Fibroblast of skin of left biceps (primary cell): ENCODE measurements at places on chromosomes 16 and 17.
A peak's percentile ranks its signal among the peaks of the same experiment; 100 is the strongest.

GRCh38 chr17:37792787-37793186 is 47.9 kb upstream of the HNF1B start:
- DNase-seq: no peak

- no peak for DNase-seq
These were observed 17.7 kb downstream of the NLRC5 start for GRCh38 chr16:57007050-57007449.

GRCh38 chr17:73203788-73204479 is 11.1 kb downstream of the COG1 start:
- DNase-seq: no peak

DNA sequence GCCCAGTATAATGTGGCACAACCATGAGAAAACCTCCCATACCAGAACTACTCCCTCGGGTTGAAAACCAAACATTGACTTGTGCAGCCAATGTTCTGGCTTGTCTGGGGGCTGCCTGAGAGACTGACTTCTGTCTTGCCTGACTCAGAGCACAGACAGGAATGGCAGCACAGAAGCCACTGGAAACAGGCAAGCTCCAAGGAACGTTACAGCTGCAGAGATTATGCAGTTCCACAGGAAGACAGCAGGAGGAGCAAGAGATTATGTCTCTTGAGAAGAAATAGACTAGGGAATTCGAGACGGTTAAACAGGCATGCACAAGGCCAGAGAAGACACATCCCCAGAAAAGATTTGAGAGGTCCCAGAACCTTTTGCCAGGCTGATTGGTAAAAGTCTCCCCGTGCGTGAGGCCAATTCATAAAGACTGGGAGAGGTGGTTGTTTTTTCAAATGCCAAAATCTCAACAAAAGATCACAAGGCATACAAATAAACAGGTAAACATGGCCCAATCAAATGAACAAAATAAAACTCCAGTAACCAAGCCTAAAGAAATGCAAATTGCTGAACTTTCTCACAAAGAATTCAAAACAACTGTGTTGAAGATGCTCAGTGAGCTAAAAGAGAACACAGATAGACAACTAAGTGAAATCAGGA is 90.6 kb upstream of the CDH5 start:
- peak; percentile 39 for DNase-seq

DNA sequence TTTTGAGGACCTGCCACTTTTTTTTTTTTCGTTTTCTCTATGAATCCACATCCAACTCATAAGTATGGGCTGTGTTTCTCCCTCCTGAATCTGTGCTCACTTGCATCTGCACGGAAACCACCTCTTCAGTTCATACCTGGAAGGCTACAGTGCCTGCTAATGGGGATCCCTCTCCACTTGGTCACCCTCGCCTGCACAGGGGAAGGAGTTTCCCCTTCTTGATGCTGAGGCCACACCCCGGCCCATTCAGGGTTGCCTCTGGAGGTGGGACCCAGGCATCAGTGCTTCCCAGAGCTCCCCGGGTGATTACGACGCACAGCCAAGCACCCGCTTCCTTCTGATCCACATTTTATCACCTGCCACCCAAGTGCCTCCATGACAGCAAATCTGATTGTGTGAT is 85.9 kb upstream of the TBC1D3K start:
- no peak for DNase-seq

DNA sequence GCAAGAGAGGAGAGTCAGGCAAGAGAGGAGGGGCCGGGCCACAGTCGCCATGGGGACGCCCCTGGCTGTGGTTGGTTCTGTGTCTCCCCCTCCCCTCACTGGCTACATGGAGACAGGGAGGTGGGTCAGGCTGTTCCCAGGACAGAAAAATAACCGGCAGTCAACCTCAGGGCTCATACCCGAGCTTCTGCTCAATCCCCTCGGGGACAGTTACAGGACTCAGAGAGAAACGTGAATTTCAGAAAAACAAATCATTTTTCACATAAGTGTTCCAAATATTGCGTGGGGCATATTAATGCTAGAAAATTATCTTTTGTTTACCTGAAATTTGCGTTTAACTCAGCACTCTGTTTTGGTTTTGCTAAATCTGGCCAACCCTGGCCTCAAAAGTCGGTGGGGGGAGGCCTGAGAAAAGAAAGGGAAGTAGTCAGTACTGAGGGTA is 22.2 kb upstream of the CPSF4L start:
- no peak for DNase-seq

DNA sequence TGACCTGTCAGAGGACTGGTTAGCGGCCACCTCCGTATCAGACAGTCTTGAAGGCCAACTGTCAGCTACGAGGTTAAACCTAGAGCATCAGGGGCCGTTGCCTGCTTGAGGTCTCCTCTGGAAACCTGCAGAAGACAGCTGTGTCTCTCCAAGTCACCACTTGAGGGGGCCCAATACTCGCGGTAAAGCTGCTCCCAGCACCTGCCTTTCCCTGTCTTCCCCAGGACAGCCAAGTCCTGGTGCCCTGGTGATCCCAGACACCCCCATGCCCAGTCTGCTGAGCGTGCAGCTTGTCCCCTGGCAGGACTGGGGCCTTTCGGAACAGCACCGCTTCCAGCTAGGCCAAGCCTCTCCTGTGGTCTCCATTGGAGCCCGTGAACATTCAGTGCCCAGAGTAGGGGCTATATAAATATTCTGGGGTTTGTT is 80.1 kb downstream of the DNAH17 start:
- DNase-seq: peak; percentile 28

DNA sequence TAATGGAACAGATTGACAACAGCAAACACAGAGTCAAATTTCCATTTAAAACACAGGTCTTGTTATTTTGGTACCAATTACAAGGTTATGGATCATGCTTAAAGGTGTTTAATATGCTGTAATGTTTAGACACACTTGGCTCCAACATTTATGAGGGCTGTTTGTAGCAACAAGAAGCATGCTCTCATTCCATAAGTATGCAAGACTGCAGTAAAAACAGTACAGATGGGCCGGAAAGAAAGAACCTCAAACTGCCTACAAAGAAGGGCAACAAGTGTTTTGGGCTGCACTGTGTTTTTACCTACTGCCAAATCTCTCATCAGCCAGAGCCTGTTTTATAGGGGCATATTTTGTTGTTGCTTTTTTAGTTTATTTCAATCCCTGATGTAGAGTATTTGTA is 100.5 kb upstream of the HS3ST3A1 start:
- DNase-seq: no peak

DNA sequence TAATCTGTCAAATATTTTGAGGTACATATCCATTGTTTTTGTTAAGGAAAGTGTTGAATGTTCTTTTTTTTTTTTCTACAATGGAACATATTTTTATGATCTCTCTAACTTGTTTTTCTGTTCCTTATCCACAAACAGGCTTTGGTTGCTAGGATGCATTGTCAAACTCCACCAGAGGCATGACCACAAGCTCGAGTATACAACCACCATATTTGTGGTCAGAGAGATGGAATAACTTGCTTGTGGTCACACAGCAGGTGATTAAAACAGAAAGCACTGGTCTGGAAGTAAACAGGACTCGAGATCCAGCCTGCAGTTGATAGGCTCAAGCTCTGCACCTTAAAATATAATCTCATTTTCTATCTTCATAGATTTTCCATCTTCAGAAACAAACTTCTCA is 105.8 kb upstream of the ADAMTS18 start:
- DNase-seq: peak; percentile 29

GRCh38 chr16:27231692-27232060 is 28.4 kb downstream of the KDM8 start:
- DNase-seq: no peak

DNA sequence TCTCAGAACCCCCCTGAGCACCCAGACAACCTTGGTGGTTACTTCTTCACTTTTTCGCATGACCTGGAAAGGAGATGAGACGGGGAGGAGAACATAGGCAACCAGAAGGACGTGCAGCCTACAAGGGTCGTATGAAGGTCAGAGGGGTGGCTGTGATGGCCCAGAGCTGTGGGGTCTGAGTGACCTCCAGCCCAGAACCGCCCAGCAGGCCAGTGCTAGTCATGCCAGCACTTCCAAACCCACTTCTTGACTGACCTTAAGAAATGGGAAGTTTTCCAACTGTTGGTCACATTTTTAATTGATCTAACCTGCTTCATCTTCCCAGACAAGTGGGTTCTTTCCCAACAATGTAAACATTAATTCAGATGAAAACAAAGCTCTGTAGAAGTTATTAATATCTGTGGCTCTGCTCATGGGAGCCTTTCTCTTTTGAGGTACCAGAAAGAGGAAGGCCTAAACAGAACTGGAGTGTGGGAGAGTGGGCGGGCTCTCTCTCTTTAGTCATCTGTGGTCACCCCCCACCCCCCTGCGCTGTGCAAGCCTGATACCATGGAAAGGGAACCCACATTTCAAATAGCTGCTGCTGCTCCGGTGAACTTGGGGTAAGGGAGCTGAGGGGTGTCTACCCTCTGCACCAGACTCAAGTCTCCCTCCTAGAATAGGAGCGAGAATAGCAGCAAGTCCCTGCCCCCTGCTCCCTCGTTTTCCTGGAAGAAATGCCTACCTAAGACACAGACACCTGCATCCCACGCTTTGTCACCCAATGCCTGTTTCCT is 101.6 kb downstream of the RAB11FIP4 start:
- DNase-seq: no peak

DNA sequence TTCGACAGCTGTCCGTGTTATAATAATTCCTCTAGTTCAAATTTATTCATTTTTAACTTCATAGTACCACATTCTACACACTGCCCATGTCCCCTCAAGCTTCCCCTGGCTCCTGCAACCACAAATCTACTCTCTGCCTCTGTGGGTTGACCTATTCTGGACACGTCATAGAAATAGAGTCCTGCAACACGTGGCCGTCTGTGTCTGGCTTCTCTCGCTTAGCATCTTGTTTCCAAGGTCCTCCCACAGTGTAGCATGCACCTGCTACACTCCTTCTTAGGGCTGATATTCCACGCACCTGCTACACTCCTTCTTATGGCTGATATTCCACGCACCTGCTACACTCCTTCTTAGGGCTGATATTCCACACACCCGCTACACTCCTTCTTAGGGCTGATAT is 16.5 kb downstream of the SCGB1C2 start:
- DNase-seq: no peak

- DNase-seq: no peak
These were observed 130.3 kb downstream of the CCDC144A start for GRCh38 chr17:16820161-16820877.

- no peak for DNase-seq
These were observed 4.8 kb downstream of the B9D1 start for GRCh38 chr17:19357761-19358160.

DNA sequence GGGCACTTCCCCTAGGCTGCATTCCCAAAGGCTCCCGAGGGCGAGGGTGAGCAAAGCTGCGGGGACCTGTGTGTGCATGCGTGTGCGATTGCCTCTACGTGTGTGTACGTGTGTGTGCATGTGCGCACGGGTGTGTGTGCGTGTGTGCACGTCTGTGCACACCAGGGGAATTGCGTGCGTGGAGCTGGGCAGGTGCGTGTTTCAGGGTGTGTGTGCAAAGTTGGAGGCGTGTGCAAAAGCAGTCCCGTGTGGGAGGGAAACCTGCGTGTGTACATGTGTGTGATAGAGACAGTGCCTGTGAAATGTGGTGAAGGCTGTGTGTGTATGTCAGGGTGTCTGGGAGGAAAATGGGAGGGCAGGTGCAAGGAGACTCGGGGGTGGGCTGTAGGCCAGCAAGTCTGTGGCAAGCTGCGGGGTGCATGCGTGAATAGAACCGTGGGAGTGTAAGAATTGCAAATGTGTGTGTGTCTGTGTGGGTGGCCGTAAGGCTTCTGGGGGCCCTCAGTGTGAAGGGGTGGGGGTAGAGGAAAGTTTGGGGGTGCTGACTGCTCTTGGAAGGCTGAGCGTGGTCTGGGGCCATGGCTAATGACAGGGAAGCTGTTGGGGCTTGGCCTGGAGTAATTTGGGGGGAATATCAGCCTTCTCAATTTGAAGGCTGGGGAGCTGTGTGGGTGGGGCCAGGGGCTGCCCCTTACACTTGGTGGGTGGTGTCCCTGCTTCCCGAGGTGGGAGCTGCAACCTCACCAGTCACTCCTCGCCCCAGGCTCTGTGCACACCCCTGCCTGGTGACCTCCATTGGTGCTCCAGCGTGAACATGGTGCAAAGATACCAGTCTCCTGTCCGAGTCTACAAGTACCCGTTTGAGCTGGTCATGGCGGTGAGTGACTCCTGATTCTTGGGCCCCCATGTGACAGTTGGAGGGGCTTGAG is 644 bp downstream of the SEC14L5 start:
- no peak for DNase-seq

- no peak for DNase-seq
These were observed 3.2 kb downstream of the FAHD1 start for GRCh38 chr16:1830213-1830612.

DNA sequence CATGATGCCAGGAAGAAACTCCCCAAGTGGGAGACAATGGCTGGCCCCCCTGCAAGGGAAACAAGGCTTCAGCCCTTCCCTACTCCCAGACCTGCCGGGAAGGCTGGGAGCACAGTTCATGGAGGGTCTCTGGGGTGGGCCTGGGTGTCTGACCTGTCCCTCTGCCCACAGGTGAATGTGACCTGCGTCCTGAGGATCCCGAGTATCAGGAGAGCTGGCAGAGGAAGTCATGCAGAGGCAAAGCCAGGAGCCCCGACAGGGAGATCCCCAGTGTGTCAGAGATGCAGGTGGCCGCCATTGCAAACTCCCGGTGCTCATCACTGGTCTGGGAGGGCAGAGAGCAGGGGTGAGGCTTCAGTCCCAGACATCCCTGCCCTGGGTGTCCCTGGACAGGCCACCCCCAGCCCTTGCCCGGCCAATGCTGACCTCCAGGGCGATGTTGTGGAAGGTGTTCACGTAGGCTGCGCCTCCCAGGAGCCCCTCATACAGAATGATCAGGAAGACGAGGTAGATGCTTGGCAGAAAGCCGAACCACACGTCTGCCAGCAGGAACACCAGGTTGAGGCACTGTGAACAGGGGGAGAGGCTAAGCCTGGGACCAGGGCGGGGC is 5.3 kb upstream of the NPIPB7 start:
- no peak for DNase-seq

- DNase-seq: no peak
These were observed 15.7 kb upstream of the RNF222 start for GRCh38 chr17:8413328-8413727.

GRCh38 chr16:21279501-21279900 is 1.4 kb upstream of the CRYM start:
- DNase-seq: no peak

DNA sequence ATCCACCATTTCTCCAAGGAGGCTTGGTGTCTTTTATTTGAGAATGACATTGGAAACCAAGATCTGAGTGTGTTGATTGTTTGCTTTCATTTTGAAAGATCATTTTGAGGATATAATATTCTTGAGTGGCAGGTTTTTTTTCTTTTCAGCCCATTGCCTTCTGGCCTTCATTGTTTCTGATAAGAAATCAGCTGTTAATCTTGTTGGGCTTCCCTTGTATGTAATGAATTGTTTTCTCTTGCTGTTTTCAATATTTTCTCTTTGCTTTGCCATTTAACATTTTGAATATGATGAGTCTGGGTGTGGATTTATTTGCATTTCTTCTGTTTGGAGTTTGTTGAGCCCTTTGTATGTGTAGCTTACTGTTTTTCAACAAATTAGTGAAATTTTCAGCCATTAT is 22.0 kb downstream of the PRSS54 start:
- no peak for DNase-seq

DNA sequence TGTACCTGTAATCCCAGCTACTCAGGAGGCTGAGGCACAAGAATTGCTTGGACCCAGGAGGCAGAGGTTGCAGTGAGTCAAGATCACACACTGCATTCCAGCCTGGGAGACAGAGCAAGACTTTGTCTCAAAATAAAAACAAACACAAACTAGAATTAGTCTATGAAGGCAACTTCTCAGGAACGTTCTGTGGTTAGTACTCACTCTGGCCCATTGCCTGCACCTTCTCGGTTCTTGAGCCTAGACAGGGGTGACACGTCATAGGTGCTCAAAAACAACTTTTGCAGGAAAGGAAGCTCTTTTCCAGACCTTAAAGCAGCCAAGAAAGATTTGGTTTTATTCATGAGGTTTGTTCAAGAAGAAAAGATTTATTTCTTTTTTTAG is 22.3 kb upstream of the CNOT1 start:
- DNase-seq: no peak
